ENCODE measurements at places on chromosomes 7 and 10. TPM values are rescaled to one million over a fixed set of nuclear protein-coding genes. Genes with fewer than 3 reads are reported as not detected.

COL28A1 gene
- total RNA-seq, result not detected

DNA sequence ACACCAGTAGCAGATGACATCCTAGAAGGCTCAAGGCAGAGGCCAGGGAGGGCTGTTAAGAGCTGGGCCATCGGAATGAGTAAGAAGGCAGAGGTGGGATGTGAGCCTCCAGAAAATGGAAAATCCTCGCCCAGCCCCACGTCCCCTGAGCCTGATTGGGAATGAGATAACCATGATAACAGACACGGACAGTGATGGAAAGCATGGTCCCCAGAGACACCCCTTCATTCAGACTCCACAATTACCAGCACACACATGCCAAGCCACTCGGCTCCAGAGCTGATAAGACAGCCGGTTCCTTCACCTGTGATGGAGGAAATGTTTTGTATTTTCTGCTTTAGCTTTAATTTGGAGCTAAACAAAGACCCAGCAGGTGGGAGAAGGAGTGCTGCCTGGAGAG lies 106.0 kb downstream of the GRID1 start:
- no peak for DNase-seq
- no peaks in the 10 kb centered on the region for H3K4me1 ChIP-seq
- no peak overlapping the region for H3K27ac ChIP-seq
- H3K36me3 ChIP-seq, result no peaks in the 10 kb centered on the region

GIMAP8 gene
- total RNA-seq, result 6.2 TPM

DNA sequence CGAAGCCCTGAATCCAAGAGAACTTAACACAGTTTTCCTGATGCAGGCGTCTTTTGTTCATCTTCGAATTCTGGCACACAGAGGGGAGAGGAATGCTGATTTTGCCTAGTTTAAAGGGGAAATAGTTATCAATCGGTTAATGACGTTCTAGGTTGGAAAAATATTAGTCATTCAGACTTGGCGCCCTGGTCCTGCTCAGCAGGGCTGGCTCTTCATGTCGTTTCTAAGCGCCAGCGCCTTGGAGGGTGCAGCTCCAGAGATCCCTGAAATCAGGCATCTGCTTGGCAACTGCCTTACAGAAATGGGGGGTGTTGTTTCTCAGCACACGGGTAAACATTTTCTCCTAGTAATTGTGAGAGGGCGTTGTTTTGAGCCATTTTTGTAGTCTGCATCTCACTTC lies 1.3 kb upstream of the PRTFDC1 start:
- no peak for DNase-seq
- H3K36me3 ChIP-seq, result no peaks in the 10 kb centered on the region
- H3K4me3 ChIP-seq, result no peak overlapping the region
- no peak overlapping the region for H3K27ac ChIP-seq
- no peaks in the 10 kb centered on the region for H3K27me3 ChIP-seq

LGI1 gene
- not detected for total RNA-seq

- no peaks in the 10 kb centered on the region for H3K27me3 ChIP-seq
- H3K4me1 ChIP-seq, result no peaks in the 10 kb centered on the region
- H3K4me3 ChIP-seq, result no peak overlapping the region
- no peak overlapping the region for H3K27ac ChIP-seq
- no peak for DNase-seq
- H3K36me3 ChIP-seq, result no peaks in the 10 kb centered on the region
These were observed 1.9 kb downstream of the VIPR2 start for GRCh38 chr7:159142730-159143129.

KAZALD1 gene
- total RNA-seq, result 4.3 TPM

DNA sequence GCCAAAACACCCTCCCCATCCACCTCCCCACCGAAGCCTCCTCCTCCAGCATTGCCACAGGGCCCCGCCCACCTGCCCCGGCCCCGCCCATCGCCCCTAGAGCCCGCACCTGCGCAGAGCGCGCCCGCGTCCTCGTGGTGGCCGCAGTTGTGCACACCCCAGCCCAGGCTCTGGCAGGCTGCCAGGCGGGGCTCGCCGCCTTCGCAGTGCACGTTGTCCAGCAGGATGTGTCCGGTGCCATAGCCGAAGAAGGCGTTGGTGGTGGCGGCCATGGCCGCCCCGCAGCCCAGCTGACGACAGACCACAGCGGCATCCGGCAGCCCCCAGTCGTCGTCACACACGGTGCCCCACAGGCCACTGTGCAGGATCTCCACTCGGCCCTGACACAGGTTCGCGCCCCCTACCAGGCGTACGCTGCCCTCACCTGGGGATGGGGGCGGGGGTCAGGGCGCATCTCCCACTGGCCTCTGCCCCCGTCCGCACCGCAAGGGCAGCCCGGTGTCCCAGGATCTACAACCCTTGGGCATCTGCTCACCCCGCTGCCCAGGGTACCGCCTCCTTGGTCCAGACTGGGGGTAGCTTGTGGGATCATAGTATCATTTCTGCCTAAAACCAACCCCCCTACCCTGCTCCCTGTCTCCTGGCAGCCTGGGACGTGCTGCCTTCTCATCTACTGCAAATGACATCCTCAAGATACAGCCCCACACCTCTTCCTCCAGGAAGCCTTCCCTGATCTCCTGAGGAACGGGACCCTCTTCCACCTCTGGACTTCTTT lies 11.9 kb downstream of the SSC4D start:
- peak; percentile 19 for DNase-seq
- H3K4me3 ChIP-seq, result peak overlapping the region; percentile 62
- H3K27ac ChIP-seq, result no peak overlapping the region
- peaks cover 12% of the 10 kb centered on the region for H3K4me1 ChIP-seq
- no peaks in the 10 kb centered on the region for H3K27me3 ChIP-seq

DNA sequence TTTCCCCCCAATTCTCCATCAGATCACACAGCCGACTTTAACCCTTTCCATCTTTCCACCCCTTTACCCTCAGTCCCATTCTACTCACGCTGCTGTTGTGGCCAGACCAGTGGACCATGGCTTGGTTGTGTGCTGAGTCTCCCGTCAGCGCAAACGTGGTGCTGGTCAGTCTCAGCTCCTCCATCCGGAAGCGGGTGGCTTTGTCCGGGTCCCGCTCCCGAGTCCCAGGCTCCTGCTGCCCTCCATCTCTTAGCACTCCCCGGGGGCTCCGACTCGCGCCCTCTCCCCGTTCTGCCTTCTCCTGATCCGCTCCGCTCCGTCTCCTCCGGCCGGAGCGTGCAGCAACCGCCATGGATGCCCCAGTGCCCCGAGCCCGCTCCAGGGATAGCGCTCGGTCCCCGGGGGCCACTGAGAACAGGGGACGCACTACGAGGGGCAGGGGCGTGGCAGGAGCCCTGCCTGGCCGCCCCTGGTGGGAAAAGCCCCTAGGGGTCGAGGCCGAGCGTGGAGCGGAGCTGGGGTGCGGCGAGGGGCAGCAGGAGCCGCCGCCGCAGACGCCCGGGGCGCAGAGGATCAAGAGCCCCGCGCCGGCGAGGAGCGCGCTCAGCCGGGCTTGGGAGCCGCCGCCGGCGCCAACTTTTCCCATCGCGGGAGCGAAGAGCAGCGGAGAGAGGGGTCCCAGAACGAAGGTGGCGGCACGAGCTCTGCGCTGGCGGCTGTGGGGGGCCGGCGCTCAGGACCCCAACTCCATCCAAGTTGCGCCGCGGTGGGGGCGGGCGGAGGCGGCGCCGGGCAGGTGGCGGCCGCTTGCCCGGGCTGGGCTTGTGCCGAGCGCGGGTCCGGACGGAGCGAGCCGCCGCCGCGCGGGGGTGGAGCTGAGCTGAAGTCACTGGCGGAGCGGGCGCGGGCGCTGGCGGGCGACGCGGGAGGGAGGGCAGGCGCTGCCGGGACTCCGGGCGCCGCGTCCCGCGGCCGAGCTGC lies at the start of gene SORCS1:
SORCS1 (minus strand) TSS at position 826 of the 981 bp plus-strand sequence.
- H3K36me3 ChIP-seq, result no peaks in the 10 kb centered on the region
- peaks cover 6% of the 10 kb centered on the region for H3K27me3 ChIP-seq
- no peak within 1 kb of the TSS for H3K27ac ChIP-seq
- no peaks in the 10 kb centered on the region for H3K4me1 ChIP-seq

- H3K27ac ChIP-seq, result 0 out of 2 replicates have a peak overlapping the region, but pooled peaks have one; percentile 4
- peaks cover 4% of the 10 kb centered on the region for H3K4me1 ChIP-seq
- peak; percentile 59 for DNase-seq
These were observed 112.8 kb upstream of the AHR start for GRCh38 chr7:17185690-17186070.
